H54 (cell line): ENCODE measurements at places on chromosomes 4 and X.

DNA sequence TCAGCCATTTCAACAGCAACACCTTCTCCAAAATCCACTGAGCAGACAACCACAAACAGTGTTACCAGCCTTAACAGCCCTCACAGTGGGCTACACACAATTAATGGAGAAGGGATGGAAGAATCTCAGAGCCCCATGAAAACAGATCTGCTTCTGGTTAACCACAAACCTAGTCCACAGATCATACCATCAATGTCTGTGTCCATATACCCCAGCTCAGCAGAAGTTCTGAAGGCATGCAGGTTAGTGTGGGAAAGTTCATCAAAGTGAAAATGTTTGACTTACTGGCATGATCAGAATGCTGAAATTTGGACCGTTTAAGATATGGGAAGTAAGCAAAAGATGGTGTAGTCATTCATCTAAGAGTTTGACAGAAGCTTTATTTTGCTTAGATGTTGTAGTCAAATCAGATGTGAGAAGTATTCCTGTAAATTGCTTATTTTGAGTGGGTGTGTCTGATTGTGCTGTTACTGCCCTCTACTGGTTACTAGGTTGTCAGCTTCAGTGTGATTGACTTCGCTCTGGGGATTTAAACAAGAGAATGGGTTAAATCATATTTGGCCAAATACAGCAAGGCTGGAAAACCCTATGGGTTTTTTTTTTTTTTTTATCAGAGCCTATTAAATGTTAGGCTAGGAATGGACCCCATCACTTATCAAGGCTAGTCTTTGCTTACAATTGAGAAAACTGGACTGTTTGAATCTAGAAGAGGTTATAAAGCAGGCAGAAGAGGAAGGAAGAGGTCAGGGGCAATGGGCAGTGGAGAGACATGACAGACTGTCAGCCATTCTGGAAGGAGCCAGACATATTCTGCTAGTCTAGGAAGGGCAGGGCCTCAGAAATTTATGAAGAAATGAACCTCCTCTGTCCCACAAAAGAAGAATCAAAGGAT, 130.3 kb downstream of the DIPK2B start:
- DNase-seq = no peak

GRCh38 chr4:106864231-106864630, 171.9 kb downstream of the DKK2 start:
- no peak for DNase-seq

DNA sequence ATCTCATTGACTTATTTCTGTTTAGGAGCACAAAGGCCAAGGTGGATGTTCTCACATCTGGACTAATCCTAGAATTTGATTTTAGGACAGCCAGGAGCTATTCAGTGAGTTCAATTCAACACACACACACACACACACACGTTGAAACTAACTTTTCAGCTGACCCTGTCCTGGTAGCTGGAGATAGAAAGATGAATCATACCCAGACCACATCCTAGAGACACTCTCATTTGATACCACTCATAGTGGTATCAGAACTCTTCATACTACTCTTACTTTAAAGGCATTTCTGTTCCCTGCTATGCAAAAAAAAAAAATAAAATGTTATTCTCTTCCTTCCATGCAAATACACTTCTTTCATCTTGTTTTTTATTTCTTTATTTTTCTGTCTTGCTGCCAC, 36.7 kb downstream of the KLF8 start:
- DNase-seq = no peak

GRCh38 chr4:24769571-24769970, 25.8 kb upstream of the SOD3 start:
- no peak for DNase-seq

- no peak for DNase-seq
These were observed 7.8 kb downstream of the SERTM2 start for GRCh38 chrX:111519215-111519614.

- no peak for DNase-seq
These were observed 39.4 kb downstream of the LDB2 start for GRCh38 chr4:16859031-16859430.

GRCh38 chrX:69216911-69217310, 51.7 kb upstream of the PJA1 start:
- DNase-seq = no peak

DNA sequence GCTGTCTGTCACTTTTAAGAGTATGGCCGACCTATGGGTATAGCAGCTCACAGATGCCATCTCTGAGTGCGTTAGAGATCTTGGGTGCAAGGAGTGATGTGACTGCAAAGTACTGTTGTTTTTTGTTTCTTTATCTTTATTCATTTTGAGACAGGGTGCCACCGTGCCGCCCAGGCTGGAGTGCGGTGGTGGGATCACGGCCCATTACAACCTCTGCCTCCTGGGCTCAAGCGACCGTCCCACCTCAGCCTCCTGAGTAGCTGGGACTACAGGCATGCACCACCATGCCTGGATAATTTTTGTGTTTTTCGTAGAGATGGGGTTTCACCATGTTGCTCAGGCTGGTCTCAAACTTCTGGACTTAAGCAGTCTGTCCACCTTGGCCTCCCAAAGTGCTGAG, 71.4 kb downstream of the CCKAR start:
- DNase-seq = no peak

- DNase-seq = peak; percentile 24
These were observed 70.9 kb downstream of the APBB2 start for GRCh38 chr4:41143311-41144039.

DNA sequence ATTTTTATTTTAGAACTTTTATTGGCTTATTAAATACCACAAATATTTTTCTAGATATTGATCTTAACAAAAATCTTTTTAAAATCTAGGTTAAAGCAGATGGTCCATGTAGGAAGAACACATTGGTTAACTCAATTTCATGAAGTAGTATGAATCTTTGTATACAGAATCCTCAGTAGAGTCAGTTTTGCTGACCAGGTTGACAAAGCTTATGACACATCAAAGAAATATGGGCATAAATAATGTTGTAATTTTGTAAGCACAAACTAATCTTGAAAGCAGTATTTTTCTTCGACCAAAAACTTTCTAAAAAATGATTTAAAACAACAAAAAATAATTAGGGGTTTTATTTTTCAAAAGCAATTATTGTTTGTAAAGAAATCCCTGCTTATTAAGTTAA, 479.3 kb upstream of the PCDH10 start:
- no peak for DNase-seq

DNA sequence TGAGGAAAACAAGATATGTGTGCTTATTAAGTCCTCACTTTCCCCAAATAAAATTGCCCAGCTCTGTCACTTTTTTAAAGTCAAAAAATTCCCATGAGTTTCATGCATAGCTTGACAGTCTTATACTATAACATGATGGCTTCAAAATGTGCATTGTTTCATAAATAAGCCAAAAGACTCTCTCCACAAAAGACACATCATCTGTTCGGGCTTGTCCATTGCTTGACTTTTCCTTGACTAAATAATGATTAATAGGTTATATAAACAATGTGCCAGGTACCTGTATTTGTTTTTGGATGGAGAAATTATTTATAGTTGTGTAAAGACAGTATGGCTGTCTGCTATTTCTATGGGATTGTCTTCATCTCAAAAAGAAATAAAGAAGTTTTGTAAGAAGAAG, 329.2 kb upstream of the KLF3 start:
- no peak for DNase-seq

DNA sequence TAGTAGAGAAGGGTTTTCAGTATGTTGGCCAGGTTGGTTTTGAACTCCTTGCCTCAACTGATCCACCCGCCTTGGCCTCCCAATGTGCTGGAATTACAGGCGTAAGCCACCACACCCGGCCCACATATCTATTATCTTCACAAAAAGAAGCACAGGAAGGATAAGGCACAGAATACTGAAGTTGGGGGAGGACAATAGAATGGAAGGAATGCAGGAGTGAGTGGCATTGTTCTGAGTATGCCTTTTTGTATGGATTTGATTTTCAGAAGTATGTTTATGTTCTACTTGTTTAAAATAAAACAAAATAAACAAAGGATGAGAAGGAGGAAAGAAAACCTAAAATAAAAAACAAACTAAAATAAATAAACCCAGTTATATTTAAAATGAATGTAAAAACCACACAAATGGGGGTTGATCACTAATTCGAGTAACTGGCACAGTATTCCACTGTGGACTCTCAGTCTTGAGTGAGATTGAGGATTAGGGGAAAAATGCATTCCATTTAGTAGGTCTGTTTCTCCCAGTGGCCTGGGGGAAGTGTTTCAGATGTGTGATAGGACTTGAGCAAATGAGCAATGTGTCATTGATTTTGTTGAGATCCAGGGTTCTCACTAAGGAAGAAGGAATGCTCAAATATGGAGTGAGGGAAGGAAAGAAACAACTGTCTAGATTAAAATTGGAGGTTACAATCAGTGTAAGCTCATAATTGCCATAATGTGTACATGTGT, 109.0 kb upstream of the C1QTNF7 start:
- no peak for DNase-seq

GRCh38 chr4:156298230-156298629, 344.6 kb upstream of the CTSO start:
- DNase-seq = no peak

DNA sequence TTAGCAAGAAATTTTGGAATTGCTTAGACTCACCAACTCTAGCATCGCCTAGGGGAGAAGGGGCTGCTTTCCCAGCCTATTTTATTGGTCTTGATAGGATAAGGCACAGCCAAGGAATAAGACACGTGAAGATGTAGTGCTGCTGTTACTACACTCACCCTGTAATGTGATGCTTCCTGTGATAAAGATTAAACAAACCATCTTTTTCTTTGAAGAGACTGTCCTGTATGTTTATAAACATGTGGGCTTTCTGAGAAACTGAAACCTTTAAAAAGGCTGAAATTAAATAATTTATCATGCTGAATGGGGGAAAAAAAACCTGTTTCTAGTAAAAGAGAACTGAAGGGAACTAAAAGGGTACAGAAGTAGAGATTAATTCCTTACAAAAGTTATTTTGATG, 13.2 kb downstream of the TAPT1 start:
- DNase-seq = no peak

GRCh38 chrX:113906168-113906567, 677.7 kb upstream of the HTR2C start:
- DNase-seq = no peak

DNA sequence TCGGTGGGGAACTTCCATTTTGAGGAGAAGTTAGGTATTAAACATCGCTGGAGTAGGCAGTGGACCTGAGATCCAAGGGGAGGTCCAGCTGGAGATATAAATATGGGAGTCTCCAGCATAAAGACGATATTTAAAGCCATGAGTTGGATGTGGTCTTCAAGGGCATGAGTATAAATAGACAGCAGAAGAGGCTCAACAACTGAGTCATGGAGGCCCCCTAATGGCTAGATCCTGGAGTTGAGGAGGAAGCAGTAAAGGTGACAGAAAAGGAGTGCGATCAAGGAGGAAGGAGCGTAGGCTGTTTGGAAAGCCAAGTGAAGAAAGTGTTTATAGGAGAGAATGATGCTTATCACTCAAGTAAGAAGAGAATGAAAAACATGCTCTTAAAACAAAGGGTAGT, 18.1 kb upstream of the APBB2 start:
- no peak for DNase-seq

- peak; percentile 10 for DNase-seq
These were observed 114.9 kb upstream of the TEX13D start for GRCh38 chrX:124217304-124218251.

- no peak for DNase-seq
These were observed 132.1 kb upstream of the CXCL13 start for GRCh38 chr4:77473509-77473908.

DNA sequence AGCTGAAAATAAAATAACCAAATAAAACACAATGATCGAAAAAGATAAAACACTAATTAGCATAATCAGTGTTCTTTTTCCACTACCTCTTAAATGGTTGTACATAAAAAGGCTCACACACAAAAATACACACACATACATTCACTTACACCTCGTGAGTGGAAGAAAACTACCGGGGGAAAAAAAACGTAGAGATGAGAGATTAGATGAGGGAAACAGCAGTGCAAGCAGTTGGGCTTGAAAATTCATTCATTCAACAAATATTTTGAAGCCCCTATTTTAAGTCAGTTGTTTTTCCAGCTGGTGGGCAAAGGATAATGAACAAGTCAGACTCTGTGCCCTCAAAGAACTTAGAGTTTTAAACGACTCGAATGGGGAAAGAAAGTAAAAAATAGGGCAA, 1.0 kb downstream of the TBCK start:
- no peak for DNase-seq

DNA sequence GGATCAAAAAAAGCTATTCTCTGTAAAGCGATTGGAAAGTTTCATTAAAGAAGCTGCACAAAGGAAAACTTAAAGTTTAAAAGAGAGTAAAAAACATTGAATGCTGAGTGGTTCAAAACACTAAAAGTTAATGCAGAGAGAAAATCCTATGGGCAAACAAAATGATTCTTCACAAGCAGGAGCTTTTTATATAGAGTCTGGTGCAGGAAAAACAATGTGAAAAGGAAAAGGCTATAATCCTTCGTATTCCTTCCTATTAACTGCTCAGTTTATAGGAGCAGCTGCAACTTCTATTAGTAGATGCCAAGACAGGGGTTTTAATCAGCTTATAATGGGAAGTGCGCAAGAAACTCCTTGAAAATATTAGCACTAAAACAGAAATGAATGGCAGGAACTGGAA, 100.7 kb downstream of the PDGFC start:
- DNase-seq = no peak

DNA sequence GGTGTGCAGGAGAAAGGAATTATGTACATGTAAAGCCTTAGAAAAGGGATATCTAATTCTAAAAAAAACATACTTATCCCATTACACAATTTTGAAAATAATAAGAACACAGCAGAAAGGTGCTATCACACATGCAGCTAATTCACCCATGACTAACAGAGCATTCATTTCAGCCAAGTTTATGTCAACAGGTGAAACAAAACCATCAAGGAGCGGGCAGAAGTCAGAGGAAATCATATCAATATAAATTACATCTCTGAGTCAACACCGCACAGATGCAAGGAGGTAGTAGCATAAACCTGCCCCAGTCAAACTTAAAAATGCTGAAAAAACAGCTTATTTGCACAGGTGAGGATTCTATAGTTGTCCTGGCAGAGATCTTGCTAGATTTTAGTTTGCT, 197.9 kb downstream of the PRDM5 start:
- no peak for DNase-seq

DNA sequence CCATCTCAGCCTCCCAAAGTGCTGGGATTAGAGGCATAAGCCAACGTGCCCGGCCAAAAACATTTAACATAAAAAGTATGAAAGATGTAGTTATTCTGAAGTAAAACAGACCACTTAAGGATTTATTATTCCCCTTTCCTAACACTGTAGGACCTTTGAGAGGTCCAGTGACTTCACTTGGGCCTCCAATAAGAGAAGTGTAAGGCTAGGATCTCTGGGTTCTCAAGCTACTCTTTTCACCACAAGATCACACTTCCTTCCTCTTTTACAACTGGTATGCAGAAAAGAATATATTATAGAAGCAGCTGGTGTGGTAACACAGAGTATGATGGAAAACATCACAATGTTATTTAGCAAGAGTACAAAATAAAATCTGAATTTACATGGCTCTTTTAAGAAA, 30.2 kb upstream of the CCNG2 start:
- DNase-seq = no peak

DNA sequence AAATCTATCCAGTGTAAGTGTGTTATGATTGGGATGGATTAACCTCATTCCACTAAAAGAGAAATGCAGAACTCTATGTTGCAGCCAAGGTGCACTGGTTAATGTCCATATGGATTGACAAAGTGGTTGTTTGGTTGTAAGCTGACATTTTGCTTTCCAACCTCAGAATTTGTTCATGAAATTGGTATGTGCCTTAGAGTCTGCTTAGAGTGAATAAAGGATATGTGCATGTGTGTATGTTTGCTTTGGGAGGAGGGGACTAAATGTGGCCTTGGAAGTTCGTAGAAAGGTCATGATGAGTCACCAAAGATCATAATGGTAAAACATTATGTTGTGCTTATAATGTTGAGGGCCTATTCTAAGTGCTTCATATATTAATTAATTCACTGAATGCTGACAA, 44.1 kb upstream of the MBNL3 start:
- no peak for DNase-seq

GRCh38 chrX:69605521-69605920, 10.4 kb upstream of the EDA start:
- no peak for DNase-seq
